Fibroblast of upper back skin (primary cell): ENCODE measurements at places on chromosomes 12 and 14.

DNA sequence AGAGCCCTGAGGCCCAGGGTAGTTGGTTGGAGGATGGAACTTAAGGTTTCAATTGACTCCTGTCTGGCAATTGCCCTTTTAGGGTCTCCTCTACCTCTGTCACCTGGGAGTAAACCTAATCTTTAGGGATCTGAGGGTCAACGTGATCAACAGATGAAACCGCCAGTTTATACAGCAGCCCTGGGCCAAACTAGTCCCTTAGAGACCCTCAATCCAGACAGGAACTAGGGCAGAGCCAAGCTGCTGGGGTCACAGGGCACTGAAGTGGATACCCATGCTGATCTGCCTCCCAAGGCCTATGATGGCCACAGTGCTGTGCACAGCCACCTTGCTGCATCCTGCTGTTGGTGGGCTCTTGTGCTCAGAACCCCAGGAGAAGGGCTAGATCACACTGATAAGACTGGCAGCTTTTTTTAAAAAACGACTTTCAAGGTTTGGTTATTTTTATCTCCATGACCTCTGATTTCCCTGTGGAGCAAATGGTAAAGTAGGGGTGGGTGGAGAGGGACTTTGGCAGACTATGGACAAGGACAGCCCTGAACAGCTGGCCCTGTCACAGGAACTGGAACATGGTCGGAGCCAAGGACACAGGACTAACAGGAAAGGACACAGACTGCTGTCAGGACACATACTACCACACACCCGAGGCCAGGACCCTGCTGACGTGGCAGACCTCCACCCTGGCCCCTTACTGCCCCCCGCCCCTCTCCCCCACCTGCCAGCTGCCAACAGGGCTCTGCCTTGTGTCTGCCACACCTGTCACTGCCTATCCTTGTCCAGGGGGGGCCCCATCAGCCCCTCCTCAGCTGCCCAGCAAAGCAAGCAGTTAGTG is 474 bp downstream of the FITM1 start:
- DNase-seq, result no peak

- no peak for DNase-seq
These were observed 7.5 kb downstream of the WIF1 start for GRCh38 chr12:65113621-65114035.

- DNase-seq, result peak; percentile 41
These were observed 28.0 kb downstream of the TTLL5 start for GRCh38 chr14:75689012-75689411.

DNA sequence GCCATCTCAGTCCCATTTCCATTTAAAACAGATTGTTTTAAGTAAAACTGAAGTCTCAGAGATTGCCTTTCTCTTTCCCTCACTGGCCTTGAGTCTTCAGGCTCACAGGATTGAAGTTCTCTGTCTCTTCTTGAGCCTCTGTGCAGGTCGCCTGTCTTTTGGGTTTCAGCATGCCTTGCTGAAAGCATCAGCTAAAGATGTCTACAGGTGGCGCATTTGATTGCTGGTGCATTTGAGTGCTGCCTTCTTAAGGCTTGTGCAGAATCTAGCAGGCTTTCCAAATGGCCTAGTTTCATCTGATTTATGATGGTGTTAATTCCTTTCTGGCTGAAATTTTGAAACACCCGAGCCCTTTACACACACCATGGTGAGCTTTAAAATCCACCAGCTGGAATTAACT is 1062.2 kb upstream of the FBXO33 start:
- DNase-seq, result no peak

DNA sequence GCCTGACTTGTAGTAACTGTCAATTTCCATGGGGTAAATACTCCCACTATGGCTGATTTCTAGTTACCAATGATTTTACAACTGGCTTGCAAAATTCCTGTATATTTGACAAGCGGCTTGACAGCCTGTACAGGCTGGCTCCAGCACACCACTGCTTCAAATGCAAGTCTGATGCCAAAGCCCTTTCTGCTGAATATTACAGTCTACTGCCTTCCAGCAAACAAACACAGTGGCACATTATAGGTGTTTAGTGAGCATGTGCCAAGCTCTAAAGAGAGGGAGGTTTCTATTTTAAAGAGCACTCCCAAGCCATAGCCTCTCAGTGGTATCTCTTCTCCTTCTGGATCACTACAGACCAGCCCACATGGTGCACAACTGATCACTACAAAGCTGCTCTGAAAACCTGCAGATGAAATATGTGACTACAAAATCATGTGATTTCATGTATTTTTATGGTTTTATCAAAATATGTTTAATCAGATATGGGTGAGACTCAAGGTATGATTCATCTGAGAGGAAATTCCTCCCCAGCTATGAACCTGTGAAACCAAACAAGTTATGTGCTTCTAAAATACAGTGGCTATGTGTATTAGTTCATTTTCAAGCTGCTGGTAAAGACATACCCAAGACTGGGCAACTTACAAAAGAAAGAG is 101.5 kb downstream of the RPAP3 start:
- DNase-seq, result no peak
